Stimulated activated CD4-positive, alpha-beta T cell treated with anti-CD3 and anti-CD28 coated beads, TNF-alpha, amount 100 ng/mL, for 48 hours (primary cell): ENCODE measurements at places on chromosomes 4 and X.

GRCh38 chr4:113810906-113811305 lies 49.4 kb upstream of the CAMK2D start:
- no peak for DNase-seq

GRCh38 chr4:67880866-67881610 lies 2.8 kb downstream of the TMPRSS11D start:
- no peak for DNase-seq

GRCh38 chr4:96175871-96176270 lies 336.0 kb downstream of the PDHA2 start:
- no peak for DNase-seq

DNA sequence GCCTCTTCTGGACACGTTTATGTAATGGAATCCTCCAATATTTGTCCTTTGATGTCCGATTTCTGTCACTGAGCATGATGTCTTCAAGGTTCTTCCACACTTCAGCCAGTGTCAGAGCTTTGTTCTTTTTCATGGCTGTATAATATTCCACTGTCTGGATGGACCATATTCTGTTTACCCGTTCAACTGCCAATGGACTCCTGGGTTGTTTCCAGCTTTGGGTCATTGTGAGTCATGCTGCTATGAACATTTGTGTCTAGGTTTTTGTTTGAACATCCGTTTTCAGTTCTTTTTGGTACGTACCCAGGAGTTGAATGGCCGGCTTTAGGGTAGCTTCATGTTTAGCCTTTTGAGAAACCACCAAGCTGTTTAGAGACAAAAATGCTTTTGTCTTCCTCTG lies 93.2 kb downstream of the SHOX start:
- DNase-seq = no peak

DNA sequence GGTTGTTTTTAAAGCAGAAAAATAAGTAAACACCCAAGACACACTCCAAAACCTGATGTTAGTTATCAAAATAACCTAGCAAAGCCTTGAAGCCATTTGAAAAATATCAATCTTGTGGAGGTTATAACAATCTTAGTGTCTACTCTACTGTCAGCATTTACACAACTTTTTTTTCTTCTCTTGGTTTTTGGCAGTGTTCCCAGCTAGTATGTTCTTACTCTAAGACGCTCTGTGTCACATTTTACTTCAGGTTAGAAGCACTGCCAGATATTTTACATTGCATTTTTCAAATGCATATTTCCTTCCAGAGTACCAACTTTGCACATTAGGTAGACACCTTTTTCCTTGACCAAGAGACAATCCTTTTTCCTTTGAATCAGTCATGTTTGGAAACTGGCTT lies 114.0 kb upstream of the INPP4B start:
- no peak for DNase-seq

DNA sequence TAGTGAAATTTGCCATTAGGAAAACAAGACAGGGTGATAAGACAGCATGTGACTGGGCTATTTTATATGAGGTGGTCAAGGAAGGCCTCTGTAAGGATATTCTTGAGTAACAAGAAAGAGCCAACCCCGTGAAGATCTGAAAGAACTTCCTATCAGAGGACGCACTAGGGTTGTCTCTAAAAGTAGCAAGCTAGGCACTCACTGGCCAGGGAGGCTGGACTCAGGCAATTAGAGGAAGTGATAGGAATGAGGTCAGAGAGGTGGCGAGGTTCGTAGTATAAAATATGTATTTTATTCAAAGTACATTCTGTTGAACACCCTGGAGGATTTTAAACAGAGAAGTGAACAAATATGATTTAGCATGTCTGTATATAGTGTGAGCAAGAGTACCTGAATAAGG lies 4.6 kb downstream of the BMPR1B start:
- DNase-seq = no peak

- DNase-seq = no peak
Observed at GRCh38 chr4:8162625-8163024, 4.0 kb upstream of the ABLIM2 start.
